Fibroblast of lung (primary cell): ENCODE measurements at places on chromosomes 4 and X. TPM values are rescaled to one million over a fixed set of nuclear protein-coding genes. Genes with fewer than 3 reads are reported as not detected.

The CCSER1 gene
- polyA plus RNA-seq = not detected in 2 replicates

The SSX2B gene
- not detected in 2 replicates for polyA plus RNA-seq

The CT45A5 gene
- not detected in 2 replicates for polyA plus RNA-seq

The THAP9 gene
- polyA plus RNA-seq = 1.7 and 2.4 TPM in 2 replicates

The P2RY4 gene
- 0.05 TPM in 1 of 2 replicates, not detected in the other for polyA plus RNA-seq

The NSG1 gene
- polyA plus RNA-seq = 1.1 TPM in 2 replicates

DNA sequence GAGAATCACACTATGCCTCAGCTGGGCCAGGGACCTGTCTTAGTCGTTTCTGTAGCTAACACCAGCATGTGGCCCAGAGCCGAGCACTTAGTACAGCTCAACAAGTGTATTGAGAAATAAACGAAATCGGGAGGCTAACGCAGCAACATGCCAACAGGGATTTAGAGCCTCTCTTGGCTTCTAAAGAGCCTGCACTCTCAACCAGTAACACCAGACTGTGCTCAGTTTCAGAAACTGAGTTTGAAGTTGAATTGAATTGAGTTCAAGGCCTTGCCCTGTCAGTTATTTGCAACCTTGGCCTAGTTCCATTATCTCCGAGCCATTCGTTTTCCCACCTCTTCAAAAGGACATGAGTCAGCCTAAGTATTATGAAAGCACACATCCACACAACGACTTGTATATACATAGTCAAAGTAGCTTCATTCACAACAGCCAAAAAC lies 71.3 kb upstream of the LDB2 start:
- peaks cover 3% of the 10 kb centered on the region for H3K4me1 ChIP-seq
- H3K27me3 ChIP-seq = no peaks in the 10 kb centered on the region
- H3K4me3 ChIP-seq = no peak overlapping the region
- peak; percentile 73 for DNase-seq
- H3K36me3 ChIP-seq = no peaks in the 10 kb centered on the region

DNA sequence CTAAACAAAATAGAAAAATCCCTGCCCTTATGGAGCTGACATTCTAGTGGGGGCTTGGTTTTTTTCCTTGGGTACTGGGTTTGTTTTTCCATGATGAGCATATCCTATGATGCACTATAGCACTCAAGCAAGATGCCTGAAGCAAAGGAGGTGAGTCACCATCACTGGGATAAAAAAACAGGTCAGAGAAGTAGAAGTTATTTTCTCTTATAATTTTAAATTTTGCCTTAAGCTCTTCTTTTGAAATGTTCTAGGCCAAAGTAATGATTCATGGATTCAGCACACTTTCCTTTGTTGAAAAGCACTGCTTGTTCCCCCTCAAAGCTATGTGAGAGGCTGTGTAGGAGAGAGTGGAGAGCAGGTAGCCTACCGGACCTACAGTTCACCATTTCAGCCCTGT lies 15.2 kb upstream of the CXCL2 start:
- H3K27ac ChIP-seq = no peak overlapping the region
- H3K36me3 ChIP-seq = no peaks in the 10 kb centered on the region
- peak; percentile 42 for DNase-seq
- H3K4me1 ChIP-seq = peaks cover 26% of the 10 kb centered on the region
- no peaks in the 10 kb centered on the region for H3K27me3 ChIP-seq
- no peak overlapping the region for H3K4me3 ChIP-seq

DNA sequence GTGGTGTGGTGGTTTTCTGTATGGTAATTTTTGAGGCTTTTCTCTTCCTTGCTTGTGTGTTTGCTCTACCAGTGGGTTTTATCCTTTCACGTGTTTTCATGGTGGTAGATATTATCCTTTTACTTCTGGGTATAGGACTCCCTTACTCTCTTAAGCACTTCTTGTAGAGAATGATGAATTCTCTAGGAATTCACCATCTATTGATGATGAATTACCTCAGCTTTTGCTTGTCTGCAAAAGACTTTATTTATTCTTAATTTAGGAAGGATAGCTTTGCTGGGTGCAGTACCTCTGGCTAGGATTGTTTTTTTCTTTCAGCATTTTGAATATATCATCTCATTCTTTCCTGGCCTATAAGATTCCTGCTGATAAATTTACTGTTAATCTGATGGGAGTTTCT lies 415.3 kb downstream of the PDGFC start:
- H3K27me3 ChIP-seq = no peaks in the 10 kb centered on the region
- no peak overlapping the region for H3K27ac ChIP-seq
- H3K4me3 ChIP-seq = no peak overlapping the region
- peak; percentile 82 for DNase-seq
- peaks cover 5% of the 10 kb centered on the region for H3K4me1 ChIP-seq
- no peaks in the 10 kb centered on the region for H3K36me3 ChIP-seq

DNA sequence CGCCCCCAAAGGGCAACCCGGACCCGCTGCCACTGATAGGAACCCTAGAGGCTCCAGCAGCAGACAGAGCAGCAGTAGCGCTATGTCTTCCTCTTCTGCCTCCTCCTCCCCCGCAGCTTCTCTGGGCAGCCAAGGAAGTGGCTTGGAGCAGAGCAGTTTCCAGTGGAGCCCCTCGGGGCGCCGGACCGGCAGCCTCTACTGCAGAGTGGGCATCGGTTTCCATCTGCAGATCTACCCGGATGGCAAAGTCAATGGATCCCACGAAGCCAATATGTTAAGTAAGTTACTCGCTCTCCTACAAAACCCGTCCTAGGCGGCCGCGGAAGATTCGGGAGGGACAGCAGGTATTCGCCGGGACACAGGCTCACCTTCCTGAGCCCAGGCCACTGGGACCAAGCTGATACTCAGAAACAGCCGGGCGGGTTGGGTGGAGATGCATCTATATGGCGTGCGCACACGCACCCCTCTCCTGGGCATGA lies 477 bp downstream of the FGF5 start:
- H3K36me3 ChIP-seq = peaks cover 6% of the 10 kb centered on the region
- peak overlapping the region; percentile 98 for H3K27ac ChIP-seq
- H3K4me3 ChIP-seq = peak overlapping the region; percentile 64
- DNase-seq = peak; percentile 60
- peaks cover 7% of the 10 kb centered on the region for H3K4me1 ChIP-seq

DNA sequence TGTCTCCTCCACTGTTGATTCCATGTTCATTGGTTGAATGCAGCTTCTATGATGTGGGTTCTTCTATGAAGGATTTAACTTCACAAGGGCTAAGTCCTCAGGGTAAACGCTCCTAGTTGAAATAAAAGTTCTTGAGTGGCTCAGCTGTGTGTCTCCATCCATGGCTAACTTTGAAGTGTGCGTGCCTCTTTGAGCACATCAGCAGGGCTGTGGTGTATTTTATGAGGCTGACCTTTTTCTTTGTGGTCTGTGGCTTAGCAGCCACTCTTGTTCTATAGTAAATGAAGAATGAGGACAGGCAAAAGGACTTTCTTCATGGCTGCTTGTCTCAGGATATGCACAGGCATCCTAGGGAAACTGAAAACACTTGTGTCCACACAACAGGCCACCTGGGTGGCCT lies 88.5 kb downstream of the KIT start:
- no peak overlapping the region for H3K4me3 ChIP-seq
- DNase-seq = peak; percentile 17
- no peaks in the 10 kb centered on the region for H3K27me3 ChIP-seq
- H3K27ac ChIP-seq = no peak overlapping the region
- H3K4me1 ChIP-seq = no peaks in the 10 kb centered on the region

GRCh38 chr4:151922306-151922705 lies 161.5 kb upstream of the GATB start:
- no peaks in the 10 kb centered on the region for H3K4me1 ChIP-seq
- H3K27me3 ChIP-seq = no peaks in the 10 kb centered on the region
- H3K27ac ChIP-seq = no peak overlapping the region
- H3K4me3 ChIP-seq = no peak overlapping the region

DNA sequence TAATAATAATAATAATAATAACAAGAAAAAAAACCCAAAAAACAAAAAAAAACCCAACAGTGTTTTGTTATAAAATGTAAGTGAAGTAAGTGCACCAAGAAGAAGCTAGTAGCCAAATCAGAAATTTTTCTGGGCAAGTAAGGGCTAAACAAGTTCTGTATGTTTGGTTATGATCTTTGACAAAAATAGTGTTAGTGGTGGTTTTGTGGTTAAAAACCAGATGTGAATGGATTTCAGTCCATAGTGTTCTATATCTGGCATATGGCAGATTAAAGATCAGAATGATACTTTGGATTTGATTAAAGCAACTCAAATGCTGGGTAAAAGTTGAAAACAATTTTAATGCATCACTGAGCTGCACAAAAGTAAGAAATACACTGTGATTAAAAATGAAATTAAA lies 116.5 kb upstream of the NDST4 start:
- no peaks in the 10 kb centered on the region for H3K27me3 ChIP-seq
- no peak overlapping the region for H3K4me3 ChIP-seq
- DNase-seq = no peak
- no peaks in the 10 kb centered on the region for H3K4me1 ChIP-seq
- H3K36me3 ChIP-seq = no peaks in the 10 kb centered on the region
- no peak overlapping the region for H3K27ac ChIP-seq

DNA sequence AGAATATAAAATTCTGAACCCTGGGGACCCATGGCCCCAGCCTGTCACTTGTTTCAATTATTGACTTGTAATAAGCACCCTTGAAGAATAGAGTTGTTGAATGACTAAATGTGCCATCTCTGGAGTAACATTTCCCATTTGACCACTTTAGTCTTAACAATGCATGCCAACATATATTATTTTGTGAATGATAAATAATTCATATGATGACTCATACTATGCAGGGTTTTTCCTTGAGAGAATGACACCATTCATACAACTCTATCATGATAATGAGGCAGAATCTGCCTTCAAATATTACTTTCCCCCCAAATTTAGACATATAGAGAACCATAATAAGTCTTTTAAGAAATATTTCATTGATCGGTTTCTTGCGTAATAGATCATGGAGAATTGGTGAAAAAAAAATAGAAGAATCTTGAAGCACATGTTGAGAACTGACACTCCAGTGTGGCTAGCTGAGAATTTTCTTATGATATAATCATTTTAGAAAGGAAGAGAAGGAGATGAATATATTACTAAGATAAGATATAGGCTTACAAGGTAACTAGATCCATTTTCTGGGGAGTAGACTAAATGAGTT lies 404.5 kb downstream of the GRXCR1 start:
- H3K27ac ChIP-seq = no peak overlapping the region
- no peak overlapping the region for H3K4me3 ChIP-seq
- H3K36me3 ChIP-seq = no peaks in the 10 kb centered on the region
- DNase-seq = no peak
- H3K27me3 ChIP-seq = no peaks in the 10 kb centered on the region

- H3K4me3 ChIP-seq = peak within 1 kb of the TSS; percentile 93
- H3K27me3 ChIP-seq = no peaks in the 10 kb centered on the region
- DNase-seq = peak; percentile 85
- H3K4me1 ChIP-seq = no peaks in the 10 kb centered on the region
- peak within 1 kb of the TSS; percentile 87 for H3K27ac ChIP-seq
- no peaks in the 10 kb centered on the region for H3K36me3 ChIP-seq
Measured at GRCh38 chr4:77818602-77819403, at the start of gene CNOT6L. Gene CNOT6L, minus strand, starts transcription at chr4:77819368. Its CDS starts 60 bp downstream, at chr4:77819308.

- H3K36me3 ChIP-seq = no peaks in the 10 kb centered on the region
- H3K27ac ChIP-seq = no peak overlapping the region
- DNase-seq = peak; percentile 46
- no peaks in the 10 kb centered on the region for H3K27me3 ChIP-seq
- H3K4me1 ChIP-seq = no peaks in the 10 kb centered on the region
- no peak overlapping the region for H3K4me3 ChIP-seq
Measured at GRCh38 chr4:66750273-66750672, 795.0 kb downstream of the CENPC start.

DNA sequence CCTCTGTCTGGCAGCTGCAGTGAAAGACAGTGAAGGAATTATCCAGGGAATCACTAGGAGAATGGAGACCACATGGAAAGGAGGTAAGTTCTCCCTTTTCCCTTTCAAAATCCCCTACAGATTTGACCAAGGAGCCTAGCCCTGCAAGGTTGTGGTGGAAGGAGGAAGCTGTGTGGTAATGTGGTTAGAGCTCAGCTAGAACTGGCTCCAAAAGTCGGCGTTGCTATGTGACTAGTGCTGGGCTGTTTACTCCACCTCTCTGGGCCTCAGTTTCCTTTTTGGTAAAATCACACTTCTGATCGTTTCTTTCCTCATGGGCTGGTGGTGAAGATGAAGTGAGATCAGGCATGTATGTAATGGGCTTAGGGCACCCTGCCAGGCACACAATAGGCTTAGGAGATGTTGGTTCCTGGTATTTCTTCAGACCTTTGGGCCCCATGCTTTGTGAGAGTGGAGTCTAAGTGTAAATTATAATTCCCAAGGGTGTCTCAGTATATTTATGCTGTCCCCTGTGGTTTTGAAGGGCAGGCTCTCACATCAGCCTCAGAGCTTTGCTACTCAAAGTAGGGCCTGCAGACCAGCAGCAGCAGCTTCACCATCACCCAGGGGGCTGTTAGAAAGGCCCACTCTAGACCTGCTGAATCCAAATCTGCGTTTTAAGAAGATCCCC lies 183.7 kb upstream of the BCOR start:
- no peaks in the 10 kb centered on the region for H3K27me3 ChIP-seq
- H3K27ac ChIP-seq = no peak overlapping the region
- H3K36me3 ChIP-seq = no peaks in the 10 kb centered on the region

DNA sequence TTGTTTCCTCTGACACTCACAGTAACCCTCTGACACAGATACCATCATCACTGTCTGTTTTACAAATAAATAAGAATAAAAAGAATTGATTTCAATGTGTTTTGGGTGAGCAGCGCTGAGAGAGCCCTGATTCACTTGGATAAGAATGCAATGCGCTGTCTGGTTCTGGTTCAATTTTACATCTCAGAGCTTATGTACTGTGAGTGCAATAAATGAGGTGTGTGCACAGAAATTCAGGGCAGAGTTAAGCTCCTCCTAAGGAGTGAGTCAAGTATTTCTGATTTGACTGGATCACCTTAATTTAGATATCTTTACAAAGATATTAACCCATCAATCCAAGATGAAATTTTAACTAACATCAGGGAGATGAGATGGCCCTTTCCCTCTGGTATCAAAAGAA lies 11.2 kb downstream of the FAM9C start:
- no peaks in the 10 kb centered on the region for H3K36me3 ChIP-seq
- no peaks in the 10 kb centered on the region for H3K27me3 ChIP-seq
- H3K4me3 ChIP-seq = no peak overlapping the region
- peak; percentile 54 for DNase-seq

DNA sequence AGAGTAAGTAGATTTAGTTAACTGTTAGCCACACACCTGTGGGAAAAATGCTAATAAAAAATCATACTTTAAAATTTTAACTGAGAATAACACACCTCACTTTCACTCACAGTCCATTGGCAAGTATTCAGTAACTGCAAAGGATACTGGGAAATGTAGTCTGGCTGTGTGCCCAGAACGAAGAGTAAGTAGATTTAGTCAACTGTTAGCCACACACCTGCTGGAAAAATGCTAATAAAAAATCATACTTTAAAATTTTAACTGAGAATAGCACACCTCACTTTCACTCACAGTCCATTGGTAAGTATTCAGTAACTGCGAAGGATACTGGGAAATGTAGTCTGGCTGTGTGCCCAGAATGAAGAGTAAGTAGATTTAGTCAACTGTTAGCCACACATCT lies 178.4 kb upstream of the NWD2 start:
- no peaks in the 10 kb centered on the region for H3K27me3 ChIP-seq
- no peak overlapping the region for H3K4me3 ChIP-seq
- no peaks in the 10 kb centered on the region for H3K36me3 ChIP-seq
- no peak for DNase-seq

- H3K4me1 ChIP-seq = peaks cover 2% of the 10 kb centered on the region
- H3K36me3 ChIP-seq = no peaks in the 10 kb centered on the region
- H3K27me3 ChIP-seq = no peaks in the 10 kb centered on the region
- no peak overlapping the region for H3K27ac ChIP-seq
- peak overlapping the region; percentile 49 for H3K4me3 ChIP-seq
Measured at GRCh38 chrX:20267931-20268701, 1.4 kb upstream of the RPS6KA3 start.

- no peaks in the 10 kb centered on the region for H3K27me3 ChIP-seq
- H3K4me1 ChIP-seq = no peaks in the 10 kb centered on the region
- no peak overlapping the region for H3K4me3 ChIP-seq
- no peaks in the 10 kb centered on the region for H3K36me3 ChIP-seq
- no peak for DNase-seq
- H3K27ac ChIP-seq = no peak overlapping the region
Measured at GRCh38 chrX:37800717-37801116, 20.9 kb downstream of the CYBB start.
